Frontal cortex (tissue), 4 donors: ENCODE measurements at places on chromosomes 11 and 22.

GRCh38 chr11:119501777-119502405 lies 78.9 kb upstream of the THY1 start:
- DNase-seq = no peak

DNA sequence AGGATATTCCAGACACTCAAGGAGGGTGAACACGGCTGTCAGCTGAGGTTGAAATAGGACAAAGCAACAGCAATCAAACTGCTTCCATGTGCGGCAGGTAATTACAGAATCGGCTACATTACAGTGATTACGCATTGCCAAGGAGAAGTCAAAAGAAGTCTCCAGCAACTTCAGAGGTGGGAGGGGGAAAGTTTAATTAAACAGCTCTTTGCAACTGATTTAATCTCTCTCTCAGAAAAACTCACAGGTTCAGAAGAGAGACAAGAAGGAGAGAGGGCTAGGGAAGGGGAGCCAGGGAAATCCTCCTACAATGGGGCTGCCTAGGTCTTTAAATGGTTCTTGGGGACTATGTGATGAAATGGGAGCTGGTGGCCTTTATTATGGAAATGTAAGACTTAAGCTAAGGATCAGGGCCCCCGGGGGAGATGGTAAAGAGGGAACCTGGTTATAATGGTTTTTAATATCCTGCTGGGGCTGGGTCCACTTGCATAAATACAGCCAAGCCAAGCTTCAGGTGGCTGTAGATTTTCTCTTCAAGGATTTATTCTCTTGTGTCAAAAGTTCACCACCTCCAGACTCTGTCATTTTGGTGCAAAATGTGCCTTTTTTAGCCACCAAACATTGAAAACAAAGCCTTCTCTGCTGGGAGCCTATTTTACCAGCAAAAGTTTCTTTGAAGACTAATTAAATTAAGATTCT lies 354.7 kb upstream of the NARS2 start:
- DNase-seq = no peak

DNA sequence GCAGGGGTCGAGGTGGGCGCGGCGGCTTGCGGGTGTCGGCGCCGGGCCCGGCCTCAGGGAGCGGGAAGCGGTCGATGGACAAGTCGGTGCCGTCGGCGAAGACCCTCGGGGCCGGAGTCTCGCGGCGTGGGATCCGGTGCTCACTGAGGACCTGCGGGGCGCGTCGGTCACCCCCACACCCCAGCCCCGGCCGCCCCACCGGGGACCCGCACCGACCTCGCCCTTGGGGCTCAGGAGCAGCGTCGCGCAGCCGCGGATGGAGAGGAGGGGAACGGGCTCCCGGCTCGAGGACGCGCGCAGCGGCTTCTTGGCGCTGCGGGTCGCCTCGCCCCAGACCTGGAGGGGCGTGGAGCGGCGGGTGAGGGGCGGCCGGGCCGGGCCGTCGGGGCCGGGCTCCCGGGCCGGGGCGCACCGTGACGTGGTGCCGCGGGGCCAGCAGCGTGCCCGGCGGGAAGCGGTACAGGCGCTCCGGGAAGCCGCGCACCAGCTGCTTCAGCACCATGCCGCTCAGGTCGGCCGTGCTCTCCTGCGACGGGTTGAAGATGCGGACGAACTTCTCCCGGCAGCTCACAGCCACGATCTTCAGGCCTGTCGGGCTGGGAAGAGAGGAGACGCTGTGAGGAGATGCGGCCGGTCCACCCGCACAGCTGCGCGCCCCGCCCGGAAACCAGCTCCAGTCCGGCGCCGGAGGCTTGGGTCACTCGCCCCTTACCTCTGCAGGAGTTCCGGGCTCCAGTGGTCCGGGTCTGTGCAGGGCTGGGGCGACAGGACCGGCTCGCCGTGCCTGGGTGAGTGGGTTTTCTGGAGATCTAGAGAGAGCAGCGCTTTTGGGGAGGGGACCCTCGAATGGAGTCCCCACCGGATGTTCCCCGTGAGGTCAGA lies 4.5 kb downstream of the LMNTD2 start:
- DNase-seq = no peak

GRCh38 chr22:32206774-32207758 lies 2.2 kb upstream of the RFPL2 start:
- no peak for DNase-seq

- DNase-seq = no peak
Observed at GRCh38 chr11:35079611-35080010, 59.4 kb upstream of the CD44 start.

DNA sequence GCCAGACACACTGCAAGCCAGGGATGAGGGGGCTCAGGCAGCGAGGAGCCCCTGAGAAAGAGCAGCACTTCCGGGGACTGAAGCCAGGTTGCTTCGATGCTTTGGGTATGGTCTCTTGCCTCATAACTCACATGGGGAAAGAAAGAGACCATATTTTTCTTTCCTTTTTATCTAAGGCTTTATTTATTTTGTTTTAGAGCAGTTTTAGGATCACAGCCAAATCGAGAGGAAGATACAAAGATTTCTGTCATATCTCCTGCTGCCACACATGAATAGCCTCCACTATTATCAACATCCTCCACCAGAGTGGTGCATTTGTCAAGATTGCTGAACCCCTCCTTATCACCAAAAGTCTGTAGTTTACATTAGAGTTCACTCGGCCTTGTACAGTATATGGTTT lies 24.3 kb upstream of the ADSL start:
- no peak for DNase-seq

DNA sequence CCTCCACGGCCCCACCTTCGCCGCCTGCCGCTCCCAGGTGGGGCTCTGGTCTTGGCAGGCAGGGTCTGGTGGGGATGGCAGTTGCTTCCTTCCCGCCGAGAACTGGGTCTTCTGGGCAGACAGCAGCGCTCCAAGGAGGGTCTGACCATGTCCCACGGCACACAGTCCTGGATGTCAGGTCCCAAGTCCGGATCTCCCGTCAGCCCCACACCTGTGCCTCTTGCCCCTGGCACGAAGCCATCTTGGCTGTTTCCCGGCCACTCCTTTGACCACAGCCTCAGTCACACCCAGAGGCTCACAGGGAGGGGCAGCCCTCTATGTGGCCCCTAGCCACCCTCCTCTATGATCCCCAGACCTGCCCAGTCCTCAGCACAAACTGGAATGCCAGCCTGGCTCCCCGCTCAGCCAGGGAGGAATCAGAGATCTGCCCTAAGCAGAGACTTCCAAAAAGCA lies 14.3 kb downstream of the MUC5B start:
- DNase-seq = no peak

- no peak for DNase-seq
Observed at GRCh38 chr11:72431846-72432245, 2.5 kb downstream of the CLPB start.

- peak; percentile 58 for DNase-seq
Observed at GRCh38 chr22:41951898-41952474, at the start of gene SMIM45. TSS of gene SMIM45 (plus strand) at chr22:41952150.

GRCh38 chr11:91199866-91200265 lies 977.0 kb upstream of the CHORDC1 start:
- no peak for DNase-seq

DNA sequence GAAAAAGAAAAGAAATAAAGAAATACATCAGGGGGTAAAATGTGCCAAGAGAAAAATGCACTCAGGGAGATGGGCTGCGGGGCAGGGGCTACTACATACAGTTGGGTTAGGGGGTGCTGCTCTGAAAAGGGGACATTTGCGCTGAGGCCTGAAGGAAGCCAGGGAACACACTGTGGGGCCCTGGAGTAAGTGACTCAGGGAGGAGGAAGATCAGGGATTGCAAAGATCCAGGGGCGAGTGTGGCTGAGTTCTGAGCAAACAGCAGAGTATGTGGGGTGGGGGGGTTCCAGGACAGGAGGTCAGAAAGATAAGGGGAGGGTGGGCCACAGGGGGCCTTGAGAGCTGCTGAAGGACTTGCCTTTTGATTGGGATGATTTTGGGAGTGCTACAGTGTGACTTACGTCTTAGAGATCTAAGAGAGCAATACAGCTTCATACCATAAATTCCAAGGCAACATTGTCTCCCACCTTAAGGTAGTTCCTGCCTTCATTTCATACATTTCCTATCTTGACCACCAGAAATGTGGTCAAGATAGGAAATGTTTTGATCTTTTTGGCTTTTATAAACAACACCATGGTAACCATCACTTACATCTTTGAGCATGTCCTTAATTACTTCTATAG lies 5.8 kb downstream of the A4GALT start:
- no peak for DNase-seq

DNA sequence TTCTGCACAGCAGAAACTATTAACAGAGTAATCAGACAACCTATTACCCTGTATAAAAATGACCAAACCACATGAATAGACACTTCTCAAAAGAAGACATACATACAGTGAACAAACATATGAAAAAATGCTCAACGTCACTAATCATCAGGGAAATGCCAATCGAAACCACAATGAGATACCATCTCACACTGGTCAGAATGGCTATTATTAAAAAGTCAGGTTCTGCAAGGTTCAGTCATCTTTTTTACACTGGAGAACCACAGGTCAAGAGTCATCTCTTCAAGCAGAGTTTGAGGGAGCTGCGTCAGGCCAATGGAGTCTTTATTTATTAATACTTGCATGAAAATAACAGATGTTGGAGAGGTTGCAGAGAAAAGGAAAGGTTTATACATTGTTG lies 40.4 kb downstream of the RCN1 start:
- no peak for DNase-seq

DNA sequence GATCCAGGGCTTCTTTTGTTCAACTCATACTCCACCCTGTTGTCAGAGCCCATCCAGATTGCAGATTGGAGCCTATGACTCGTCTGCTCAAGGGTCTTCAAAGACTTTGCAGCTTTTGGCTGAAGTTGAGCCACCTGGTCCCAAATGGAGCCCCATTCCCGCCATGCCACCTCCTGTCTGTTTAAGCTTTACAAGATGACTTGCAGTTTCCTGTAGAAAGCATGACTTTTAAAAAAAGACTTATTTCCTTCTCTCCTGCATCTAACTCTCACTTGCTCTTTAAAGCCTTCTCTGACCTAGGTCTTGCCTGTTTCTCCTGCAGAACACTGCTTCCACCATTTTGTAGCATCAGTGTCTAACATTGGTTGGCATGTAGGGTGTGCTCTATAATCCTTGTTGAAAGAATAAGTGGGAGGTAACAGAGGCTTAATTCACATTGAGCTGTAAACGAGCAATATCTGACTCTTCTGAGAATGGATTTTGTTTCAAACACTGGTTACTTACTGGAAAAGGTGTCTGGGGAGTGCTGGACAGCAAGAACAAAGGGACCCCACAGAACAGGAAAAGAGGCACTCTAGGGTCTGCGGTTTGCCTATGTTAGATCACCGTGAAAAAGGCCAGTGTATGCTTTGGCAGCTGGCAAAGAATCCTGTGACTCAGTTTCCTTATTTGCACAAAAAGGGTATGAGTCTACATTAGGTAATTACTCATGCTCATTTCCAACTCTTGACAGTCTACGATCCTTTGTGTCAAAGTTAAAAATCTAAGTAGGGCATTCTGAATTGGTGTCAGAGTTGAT lies 30.3 kb downstream of the NF2 start:
- no peak for DNase-seq

DNA sequence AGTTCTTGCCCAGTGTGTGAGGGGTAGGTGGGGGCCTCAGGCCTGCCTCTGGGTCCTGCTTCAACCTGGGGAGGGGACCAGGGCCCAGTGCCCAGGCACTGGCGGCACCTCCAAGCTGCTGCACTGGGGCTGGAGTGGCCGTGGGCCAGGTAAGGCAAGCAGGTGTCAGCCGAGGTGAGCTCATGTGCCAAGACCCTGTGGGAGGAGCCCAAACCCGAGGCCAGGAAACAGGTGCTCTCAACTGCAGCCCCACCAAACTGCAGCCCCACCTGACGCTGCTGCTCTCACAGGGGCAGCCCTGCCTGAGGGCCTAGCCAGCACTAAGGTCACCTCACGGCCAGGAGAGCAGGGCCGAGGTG lies 18.1 kb upstream of the GNB1L start:
- no peak for DNase-seq

DNA sequence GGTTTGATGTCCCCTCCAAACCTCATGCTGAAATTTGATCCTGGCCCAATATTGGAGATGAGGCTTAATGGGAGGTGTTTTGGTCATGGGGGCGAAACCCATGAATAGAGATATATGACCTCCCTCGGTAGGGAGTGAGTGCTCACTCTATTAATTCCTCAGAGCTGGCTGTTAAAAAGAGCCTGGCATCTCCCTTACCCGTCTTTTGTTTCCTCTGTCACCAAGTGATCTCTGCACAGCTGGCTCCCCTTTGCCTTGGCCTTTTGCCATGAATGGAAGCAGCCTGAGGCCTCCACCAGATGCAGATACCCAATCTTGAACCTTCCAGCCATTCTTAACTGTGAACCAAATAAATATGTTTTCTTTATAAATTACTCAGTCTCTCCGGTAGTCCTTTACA lies 4.5 kb upstream of the CCDC81 start:
- DNase-seq = no peak
